Activated CD4-positive, alpha-beta memory T cell treated with anti-CD3 and anti-CD28 coated beads for 36 hours (primary cell): ENCODE measurements at places on chromosomes 6 and 20. TPM values are rescaled to one million over a fixed set of nuclear protein-coding genes. Genes with fewer than 3 reads are reported as not detected.
A peak's percentile ranks its signal among the peaks of the same experiment; 100 is the strongest.

STMND1 gene
- not detected for total RNA-seq

ACSS1 gene
- 15.2 TPM for total RNA-seq

OOEP gene
- total RNA-seq = 0.45 TPM

DNA sequence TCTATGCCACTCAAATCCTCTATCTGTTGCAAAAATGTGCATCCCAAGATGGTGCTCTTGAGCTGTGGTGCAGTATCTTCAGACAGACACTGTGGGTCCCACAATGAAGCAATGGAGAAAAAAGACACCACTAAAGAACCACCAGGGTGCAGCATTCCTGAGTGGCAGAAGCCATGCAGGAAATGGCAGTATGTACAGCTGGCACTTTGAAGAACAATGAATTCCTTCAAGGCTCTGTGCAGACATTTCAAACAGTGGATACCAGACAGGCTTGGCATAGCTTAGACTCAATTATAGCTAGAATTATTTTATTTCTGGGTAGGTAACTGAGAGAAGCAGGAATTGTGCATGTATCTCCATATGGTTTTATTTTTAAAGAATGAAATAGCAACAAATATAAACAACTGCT is 24.0 kb upstream of the HDAC2 start:
- no peaks in the 10 kb centered on the region for H3K4me1 ChIP-seq
- DNase-seq = peak; percentile 33
- H3K36me3 ChIP-seq = no peaks in the 10 kb centered on the region
- H3K4me3 ChIP-seq = no peak overlapping the region
- H3K27ac ChIP-seq = no peak overlapping the region

DNA sequence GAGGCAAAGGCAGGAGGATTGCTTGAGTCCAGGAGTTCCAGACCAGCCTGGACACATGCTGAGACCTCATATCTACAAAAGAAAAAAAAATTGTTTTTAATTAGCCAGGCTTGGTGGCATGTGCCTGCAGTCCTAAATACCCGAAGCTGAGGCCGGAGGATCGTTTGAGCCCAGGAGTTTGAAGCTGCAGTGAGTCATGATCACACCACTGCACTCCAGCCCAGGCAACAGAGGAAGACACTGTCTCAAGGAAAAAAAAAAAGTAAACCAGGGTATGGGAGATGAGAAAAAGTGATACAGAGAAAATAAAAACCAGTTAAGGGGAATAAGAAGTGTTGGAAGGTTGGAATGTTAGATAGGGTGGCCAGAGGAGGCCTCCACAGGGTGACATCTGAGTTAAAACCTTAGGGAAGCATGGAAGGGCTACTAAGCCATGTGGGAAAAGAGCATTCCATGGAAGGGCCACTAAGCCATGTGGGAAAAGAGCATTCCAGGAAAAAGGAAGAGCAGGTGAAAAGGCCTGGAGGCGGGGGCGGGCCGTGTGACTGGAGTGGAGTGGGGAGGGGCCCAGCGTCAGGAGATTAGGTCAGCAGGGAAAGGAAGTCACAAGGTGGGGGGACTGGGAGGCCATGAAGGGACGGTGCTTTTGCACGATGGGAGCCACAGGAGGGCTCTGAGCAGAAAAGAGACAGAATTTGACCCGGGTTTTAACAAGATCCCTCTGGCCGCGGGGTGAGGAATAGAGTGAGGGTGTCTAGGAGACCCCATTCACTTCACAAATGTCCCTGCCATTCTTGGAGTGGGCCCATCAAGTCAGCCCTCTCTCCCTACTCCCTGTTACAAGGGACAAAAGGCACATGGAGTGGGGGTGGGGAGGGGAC is 18.3 kb downstream of the CPNE5 start:
- no peak for DNase-seq
- H3K4me3 ChIP-seq = no peak overlapping the region
- H3K4me1 ChIP-seq = no peaks in the 10 kb centered on the region
- H3K27ac ChIP-seq = no peak overlapping the region

DNA sequence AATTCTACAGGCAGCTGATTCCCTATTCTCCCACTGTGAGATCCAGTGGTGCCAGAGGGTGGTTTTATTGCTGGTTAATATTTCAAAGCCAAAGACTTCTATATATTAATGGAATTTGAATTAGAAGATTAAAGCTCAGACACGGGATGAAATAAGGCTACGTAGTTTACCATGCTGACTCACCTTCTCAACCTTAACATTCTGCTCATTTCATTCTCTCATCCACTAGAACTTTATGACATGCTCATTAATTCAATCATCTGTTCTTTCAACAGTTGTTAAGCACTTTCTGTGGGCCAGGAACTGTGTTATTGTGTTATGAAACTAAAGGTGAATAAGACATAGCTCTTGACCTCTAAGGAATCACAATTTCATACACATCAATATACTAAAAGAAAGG is 456.9 kb upstream of the MAP3K7 start:
- DNase-seq = no peak
- H3K4me1 ChIP-seq = no peaks in the 10 kb centered on the region
- H3K27me3 ChIP-seq = no peaks in the 10 kb centered on the region

SCUBE3 gene
- 0.02 TPM for total RNA-seq

DNA sequence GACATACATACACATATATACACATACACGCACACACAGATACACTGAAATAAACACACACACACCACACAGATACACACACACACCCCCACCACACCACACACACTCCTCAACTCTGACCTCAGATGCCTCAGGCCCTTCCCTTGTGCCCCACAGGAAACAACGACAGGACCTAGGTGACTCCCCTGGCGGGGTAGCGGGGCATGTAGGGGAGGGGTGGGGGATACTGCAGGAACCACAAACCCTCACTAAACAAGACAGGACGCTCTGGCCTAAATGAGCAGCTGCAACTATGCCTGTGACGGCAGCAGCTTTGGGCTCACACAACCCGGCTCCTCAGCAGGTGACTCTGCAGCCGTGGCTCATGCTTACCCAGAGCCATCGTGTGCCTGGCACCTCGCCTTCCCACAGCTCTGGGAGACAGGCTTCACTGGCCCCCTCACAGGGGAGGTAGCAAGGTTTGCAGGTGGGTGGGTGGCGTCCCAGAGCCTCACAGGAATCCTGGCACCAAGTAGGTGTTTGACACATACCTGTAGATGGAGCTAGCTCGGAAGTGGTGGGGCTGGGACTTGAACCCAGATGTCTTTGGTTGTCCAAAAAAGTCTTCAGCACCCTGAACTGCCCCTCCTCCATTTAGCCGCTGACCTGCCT is 100.8 kb downstream of the GRM4 start:
- no peaks in the 10 kb centered on the region for H3K36me3 ChIP-seq
- H3K27me3 ChIP-seq = no peaks in the 10 kb centered on the region
- no peak overlapping the region for H3K27ac ChIP-seq
- DNase-seq = peak; percentile 40
- H3K4me1 ChIP-seq = peaks cover 7% of the 10 kb centered on the region
- no peak overlapping the region for H3K4me3 ChIP-seq

TNXB gene
- 5.8 TPM for total RNA-seq

DNA sequence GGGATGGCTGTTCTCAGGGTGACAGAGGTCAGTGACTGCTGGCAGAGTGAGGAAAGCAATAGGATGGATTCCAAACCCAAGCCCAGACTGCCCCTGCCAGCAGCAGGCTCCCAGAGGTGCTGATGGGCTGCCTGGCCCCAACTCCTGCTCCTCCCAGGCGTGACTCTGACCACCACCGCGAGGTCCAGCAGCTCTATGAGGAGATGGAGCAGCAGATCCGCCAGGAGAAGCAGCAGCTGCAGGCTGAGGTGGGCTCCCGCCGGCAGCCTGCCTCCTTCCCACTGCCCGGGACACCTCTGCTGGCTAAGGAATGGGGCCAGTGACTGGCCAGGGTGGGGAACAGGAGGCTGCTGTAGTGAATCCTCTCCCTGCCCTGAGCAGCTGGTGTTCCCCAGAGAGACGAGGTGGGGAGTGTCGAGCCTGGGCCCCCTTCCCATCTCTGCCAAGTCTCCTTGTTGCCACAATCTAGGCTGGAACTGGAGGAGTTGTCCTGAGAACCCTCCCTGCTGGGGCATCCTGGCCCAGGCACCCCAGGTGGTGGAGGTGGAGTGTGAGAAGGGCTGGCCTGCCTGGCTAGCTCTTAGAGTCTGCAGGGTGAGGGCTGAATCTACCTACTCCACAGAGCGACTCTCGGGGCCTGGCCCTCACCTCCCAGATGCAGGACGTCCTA is 20.4 kb downstream of the RAB44 start:
- H3K27me3 ChIP-seq = no peaks in the 10 kb centered on the region
- H3K4me1 ChIP-seq = no peaks in the 10 kb centered on the region
- H3K36me3 ChIP-seq = no peaks in the 10 kb centered on the region
- DNase-seq = no peak

DNA sequence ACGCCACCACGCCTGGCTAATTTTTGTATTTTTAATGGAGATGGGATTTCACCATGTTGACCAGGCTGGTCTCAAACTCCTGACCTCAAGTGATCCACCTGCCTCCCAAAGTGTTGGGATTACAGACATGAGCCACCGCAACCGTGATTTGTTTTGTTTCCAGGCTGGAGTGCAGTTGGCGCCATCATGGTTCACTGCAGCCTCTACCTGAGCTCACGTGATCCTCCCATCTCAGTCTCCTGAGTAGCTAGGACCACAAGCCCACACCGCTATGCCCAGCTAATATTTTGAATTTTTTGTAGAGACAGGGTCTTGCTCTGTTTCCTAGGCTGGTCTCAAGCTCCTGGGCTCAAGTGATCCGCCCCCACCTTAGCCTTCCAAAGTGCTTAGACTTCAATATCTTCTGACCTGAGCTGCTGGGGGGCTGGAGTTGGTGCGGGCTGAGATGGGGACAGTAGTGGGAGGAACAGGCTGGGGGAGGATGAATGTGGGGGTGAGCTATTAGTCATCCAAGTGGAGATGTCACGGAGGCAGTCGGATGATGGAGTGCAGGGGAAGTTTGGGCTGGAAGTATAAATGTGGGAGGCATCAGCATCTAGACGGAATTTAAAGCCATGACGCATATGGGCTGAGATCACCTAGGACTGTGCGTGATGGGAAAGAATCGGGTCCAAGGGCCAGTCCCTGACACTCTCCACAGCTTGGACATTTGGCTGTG is 23.1 kb upstream of the ZMYND8 start:
- H3K36me3 ChIP-seq = no peaks in the 10 kb centered on the region
- H3K4me3 ChIP-seq = no peak overlapping the region
- no peak overlapping the region for H3K27ac ChIP-seq
- peaks cover 18% of the 10 kb centered on the region for H3K4me1 ChIP-seq
- no peaks in the 10 kb centered on the region for H3K27me3 ChIP-seq

GRCh38 chr6:10219510-10219909 is 195.4 kb downstream of the TFAP2A start:
- no peaks in the 10 kb centered on the region for H3K4me1 ChIP-seq
- no peak overlapping the region for H3K27ac ChIP-seq
- DNase-seq = no peak
- H3K4me3 ChIP-seq = no peak overlapping the region
- no peaks in the 10 kb centered on the region for H3K36me3 ChIP-seq

DNA sequence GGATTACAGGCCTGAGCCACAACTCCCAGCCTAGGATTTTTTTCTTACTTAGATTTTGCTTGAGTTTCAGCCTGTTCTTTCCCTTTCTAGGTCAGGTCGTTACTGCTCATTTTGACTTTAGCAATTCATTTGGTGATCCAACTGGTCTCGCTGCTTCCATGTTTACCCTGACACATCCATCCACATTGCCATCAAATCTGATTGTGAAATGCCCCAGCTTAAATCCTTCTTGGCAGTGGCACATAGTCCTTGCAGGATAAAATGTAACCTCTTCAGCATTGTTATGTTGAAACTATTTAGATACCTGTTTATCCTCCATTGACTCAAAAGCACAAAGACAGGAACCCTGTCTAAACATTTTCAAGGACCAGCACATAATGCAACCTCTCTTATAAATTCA is 77.2 kb downstream of the DNAH8 start:
- H3K4me1 ChIP-seq = no peaks in the 10 kb centered on the region
- no peaks in the 10 kb centered on the region for H3K36me3 ChIP-seq
- peaks cover 14% of the 10 kb centered on the region for H3K27me3 ChIP-seq
- H3K27ac ChIP-seq = no peak overlapping the region

- peaks cover 35% of the 10 kb centered on the region for H3K36me3 ChIP-seq
- no peaks in the 10 kb centered on the region for H3K27me3 ChIP-seq
- H3K4me3 ChIP-seq = no peak overlapping the region
- no peak for DNase-seq
- H3K4me1 ChIP-seq = no peaks in the 10 kb centered on the region
Measured at GRCh38 chr6:144528743-144529425, 243.7 kb downstream of the UTRN start.

RRAGD gene
- total RNA-seq = 16.4 TPM

- H3K4me3 ChIP-seq = no peak overlapping the region
- H3K4me1 ChIP-seq = no peaks in the 10 kb centered on the region
- DNase-seq = no peak
- no peaks in the 10 kb centered on the region for H3K27me3 ChIP-seq
- no peaks in the 10 kb centered on the region for H3K36me3 ChIP-seq
- no peak overlapping the region for H3K27ac ChIP-seq
Measured at GRCh38 chr20:8837396-8837795, 231.5 kb upstream of the PLCB4 start.

DNA sequence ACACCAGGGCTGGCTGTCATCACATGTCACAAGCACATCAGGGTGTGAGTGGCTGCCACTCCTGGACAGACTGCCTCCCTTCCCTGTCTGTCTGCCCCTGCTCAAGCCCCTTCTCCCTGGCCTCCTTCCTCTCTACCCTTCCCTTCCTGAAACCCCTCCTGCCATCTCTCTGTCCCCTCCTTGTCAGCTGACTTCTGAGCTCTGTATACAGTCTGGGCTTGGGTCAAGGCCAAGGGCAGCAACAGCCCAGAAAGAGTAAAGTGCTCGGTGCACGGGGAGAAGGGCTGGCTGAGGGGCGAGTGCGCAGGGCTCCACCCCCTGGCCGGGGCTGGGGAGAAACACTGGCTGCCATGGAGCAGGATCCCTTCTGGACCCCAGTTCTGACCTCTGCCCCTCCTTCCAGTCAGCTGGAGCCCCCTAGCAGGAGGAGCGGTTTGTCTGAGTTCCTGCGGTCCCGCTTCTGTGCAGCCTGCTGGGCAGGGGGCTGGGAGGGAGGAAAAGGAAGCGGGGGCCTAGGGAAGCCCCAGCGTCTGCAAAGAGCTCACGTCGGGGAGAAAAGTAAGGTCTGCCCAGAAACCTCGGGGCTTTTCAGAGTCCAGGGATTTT is 2.0 kb downstream of the LKAAEAR1 start:
- no peak overlapping the region for H3K27ac ChIP-seq
- H3K36me3 ChIP-seq = no peaks in the 10 kb centered on the region
- no peak for DNase-seq
- peaks cover 3% of the 10 kb centered on the region for H3K27me3 ChIP-seq
- H3K4me3 ChIP-seq = peak overlapping the region; percentile 13

CRIP3 gene
- total RNA-seq = 2.9 TPM

QRSL1 gene
- total RNA-seq = 13.2 TPM

CALHM6 gene
- total RNA-seq = 4.4 TPM

MYL9 gene
- 0.29 TPM for total RNA-seq
